Smooth muscle cell of the pulmonary artery (primary cell): ENCODE measurements at places on chromosomes 16 and 17. TPM values are rescaled to one million over a fixed set of nuclear protein-coding genes. Genes with fewer than 3 reads are reported as not detected.

TBC1D3K gene
- total RNA-seq: 0.07 TPM in 1 of 2 replicates, not detected in the other

ANKS3 gene
- 25.3 and 37.1 TPM in 2 replicates for total RNA-seq

TRPV2 gene
- total RNA-seq: 71.5 and 83.5 TPM in 2 replicates

CACNG5 gene
- total RNA-seq: not detected in 2 replicates

GFAP gene
- 0.59 and 0.92 TPM in 2 replicates for total RNA-seq

CDH11 gene
- total RNA-seq: 572 and 880 TPM in 2 replicates

NPIPA8 gene
- total RNA-seq: not detected in 2 replicates

PITPNM3 gene
- 2.4 and 3.8 TPM in 2 replicates for total RNA-seq

ZG16B gene
- total RNA-seq: 0.13 TPM in 1 of 2 replicates, not detected in the other

CACNG3 gene
- not detected in 2 replicates for total RNA-seq

MRPL38 gene
- total RNA-seq: 23.9 and 28.4 TPM in 2 replicates

KRTAP17-1 gene
- total RNA-seq: not detected in 2 replicates

ADAP2 gene
- 2.6 and 3.3 TPM in 2 replicates for total RNA-seq

TNFRSF17 gene
- total RNA-seq: 0.10 TPM in 1 of 2 replicates, not detected in the other

RAB11FIP4 gene
- total RNA-seq: 0.23 and 0.46 TPM in 2 replicates

TAF15 gene
- total RNA-seq: 109 and 127 TPM in 2 replicates

MIEF2 gene
- total RNA-seq: 22.6 and 24.4 TPM in 2 replicates

SLFN14 gene
- not detected in 2 replicates for total RNA-seq

STX1B gene
- total RNA-seq: 0.85 and 2.6 TPM in 2 replicates

SPATA32 gene
- total RNA-seq: not detected in 2 replicates

FNDC8 gene
- total RNA-seq: not detected in 2 replicates

CMTM2 gene
- total RNA-seq: not detected in 2 replicates

CTRB1 gene
- total RNA-seq: not detected in 2 replicates

INCA1 gene
- total RNA-seq: 0.23 and 0.46 TPM in 2 replicates

KRT27 gene
- total RNA-seq: not detected in 2 replicates

OR3A3 gene
- total RNA-seq: 0.10 TPM in 1 of 2 replicates, not detected in the other

LUC7L gene
- total RNA-seq: 25.8 and 31.5 TPM in 2 replicates

TBC1D28 gene
- total RNA-seq: not detected in 2 replicates

UTS2R gene
- not detected in 2 replicates for total RNA-seq

KRT17 gene
- 3.0 and 9.0 TPM in 2 replicates for total RNA-seq

RCVRN gene
- total RNA-seq: 0.07 TPM in 1 of 2 replicates, not detected in the other

DNASE1 gene
- total RNA-seq: 23.7 and 26.2 TPM in 2 replicates

PAGR1 gene
- 11.6 and 13.3 TPM in 2 replicates for total RNA-seq

TLCD3B gene
- total RNA-seq: 0.10 and 0.26 TPM in 2 replicates

KRTAP9-4 gene
- not detected in 2 replicates for total RNA-seq

SEPTIN1 gene
- total RNA-seq: 0.13 and 0.17 TPM in 2 replicates
